Stimulated activated naive CD8-positive, alpha-beta T cell treated with anti-CD3 and anti-CD28 coated beads, Interleukin-15, Interleukin-2, amounts not matched to agents 100 U/mL and 50 U/mL, for 24 hours (primary cell): ENCODE measurements at places on chromosomes 1 and 21.

DNA sequence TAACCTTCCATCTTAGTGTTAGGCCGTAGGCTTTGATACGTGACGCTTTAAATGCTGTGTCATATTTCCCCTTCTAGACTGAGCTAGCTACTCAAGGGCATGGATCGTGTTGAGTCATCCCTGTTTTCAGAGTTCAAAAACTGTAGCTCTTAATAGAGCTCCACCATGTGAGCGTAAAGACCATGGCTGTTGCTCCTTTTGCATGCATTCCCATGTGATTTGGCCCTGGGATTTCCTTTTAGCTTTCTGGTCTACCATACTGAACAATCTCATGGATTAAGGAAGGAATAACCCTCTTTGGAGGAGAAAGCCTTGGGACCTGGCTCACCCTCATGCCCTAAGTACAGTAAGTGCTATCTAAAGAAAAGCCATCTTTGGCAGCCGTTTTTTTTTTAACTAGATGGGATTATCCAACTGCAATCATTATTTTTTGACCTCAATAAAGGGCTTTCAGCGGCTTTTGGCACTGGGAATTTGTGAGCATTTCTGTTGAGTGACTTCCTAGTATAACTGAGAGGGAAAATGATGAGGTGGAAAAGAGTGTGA lies 76.6 kb downstream of the PLPP3 start:
- DNase-seq: no peak

- no peak for DNase-seq
Observed at GRCh38 chr21:42459082-42459460, 37.0 kb downstream of the RSPH1 start.

GRCh38 chr1:16375521-16376340 lies 8.7 kb downstream of the SZRD1 start:
- DNase-seq: no peak

DNA sequence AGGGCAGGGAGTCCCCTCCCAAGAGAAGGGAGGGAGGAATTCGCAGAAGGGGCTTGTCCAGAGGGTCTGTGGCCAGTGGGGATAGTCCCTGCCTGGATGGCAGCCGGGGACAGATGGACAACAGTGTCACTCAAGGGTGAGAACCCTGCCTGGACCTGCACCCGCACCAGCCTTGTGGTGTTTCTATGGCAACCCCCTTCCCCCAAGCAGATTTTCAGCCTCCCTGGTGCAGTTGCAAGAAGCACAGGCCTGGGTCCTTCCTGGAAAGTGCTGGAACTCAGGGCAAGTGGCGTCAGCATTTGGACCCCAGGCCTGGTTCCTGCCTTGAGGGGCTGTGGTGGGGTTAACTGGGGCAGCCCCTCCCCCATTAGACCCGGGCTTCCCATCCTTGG lies 83.8 kb upstream of the ACTL8 start:
- no peak for DNase-seq

DNA sequence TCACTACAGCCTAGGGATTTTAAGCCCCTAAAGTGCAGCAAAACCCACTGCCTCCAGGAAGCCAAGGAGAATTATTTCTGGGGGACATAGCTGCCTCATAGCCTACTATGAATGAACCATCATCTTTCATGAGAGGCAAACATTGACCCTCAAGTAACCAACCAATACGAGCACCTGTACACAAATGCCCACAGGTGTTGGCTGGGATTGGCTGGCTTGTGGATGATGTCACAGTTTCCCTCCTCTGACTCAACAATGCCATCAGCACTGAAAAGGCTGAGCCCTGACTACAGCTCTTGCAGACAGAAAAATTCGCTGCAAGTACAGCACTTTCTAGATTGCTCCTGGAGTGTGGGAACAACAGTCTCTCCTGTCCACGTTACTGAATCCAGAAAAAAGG lies at the start of gene HMGB4:
Gene HMGB4, plus strand, starts transcription at position 301 of the 400 bp plus-strand sequence. CDS start 113 bp downstream, outside the sequence.
- no peak for DNase-seq

- no peak for DNase-seq
Observed at GRCh38 chr21:28142697-28143096, 850.0 kb downstream of the LTN1 start.

DNA sequence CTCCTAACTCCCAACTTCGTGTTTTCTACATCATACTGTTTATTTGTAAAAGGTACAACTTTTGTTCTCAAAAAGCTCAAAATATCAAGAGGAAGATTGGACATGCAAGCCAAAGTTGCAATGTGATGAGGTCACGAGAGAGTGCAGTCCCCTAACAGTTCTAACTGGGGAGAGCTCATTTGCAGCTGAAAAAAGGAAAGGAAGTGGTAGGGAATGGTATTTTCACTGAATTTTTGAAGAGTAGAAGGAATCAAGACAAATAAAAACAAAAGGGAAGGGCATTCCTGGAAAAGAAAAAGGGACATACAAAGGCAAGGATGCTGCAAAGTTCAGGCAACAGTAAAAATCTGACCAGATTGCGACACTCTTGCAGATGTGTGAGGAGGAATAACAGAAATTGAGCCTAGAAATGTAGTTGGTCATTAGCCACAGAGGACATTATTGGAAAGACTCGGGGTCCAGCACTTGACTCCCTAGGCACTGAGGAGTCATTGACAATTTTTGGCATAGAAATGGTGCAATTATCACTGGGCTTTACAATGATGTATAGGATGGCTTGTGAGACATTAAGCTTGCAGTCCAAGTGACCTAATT lies 67.9 kb downstream of the TBX15 start:
- no peak for DNase-seq
